ENCODE measurements at places on chromosomes 6 and 20.

- DNase-seq = no peak
These were observed 850.9 kb downstream of the TFAP2A start for GRCh38 chr6:9564021-9564420.

GRCh38 chr6:142902636-142903053 lies 42.3 kb downstream of the HIVEP2 start:
- DNase-seq = peak; percentile 54

DNA sequence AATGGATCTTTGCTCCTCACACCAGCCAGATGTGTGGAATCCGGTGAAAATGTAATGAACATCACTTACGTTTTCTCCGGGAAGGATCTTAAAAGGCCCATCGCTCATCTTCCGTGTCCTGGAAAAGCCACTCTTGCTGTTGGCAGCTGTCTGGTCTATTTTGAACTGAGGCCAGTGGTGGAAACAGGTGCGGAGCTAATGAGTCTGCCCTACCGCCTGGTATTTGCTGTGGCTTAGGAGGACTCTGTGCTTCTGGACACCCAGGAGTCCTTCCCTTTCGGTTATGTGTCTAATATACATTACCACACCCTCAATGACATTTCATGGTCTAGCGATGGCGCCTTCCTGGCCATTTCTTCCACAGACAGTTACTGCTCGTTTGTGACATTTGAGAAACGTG lies 264.2 kb upstream of the PREP start:
- DNase-seq = no peak

DNA sequence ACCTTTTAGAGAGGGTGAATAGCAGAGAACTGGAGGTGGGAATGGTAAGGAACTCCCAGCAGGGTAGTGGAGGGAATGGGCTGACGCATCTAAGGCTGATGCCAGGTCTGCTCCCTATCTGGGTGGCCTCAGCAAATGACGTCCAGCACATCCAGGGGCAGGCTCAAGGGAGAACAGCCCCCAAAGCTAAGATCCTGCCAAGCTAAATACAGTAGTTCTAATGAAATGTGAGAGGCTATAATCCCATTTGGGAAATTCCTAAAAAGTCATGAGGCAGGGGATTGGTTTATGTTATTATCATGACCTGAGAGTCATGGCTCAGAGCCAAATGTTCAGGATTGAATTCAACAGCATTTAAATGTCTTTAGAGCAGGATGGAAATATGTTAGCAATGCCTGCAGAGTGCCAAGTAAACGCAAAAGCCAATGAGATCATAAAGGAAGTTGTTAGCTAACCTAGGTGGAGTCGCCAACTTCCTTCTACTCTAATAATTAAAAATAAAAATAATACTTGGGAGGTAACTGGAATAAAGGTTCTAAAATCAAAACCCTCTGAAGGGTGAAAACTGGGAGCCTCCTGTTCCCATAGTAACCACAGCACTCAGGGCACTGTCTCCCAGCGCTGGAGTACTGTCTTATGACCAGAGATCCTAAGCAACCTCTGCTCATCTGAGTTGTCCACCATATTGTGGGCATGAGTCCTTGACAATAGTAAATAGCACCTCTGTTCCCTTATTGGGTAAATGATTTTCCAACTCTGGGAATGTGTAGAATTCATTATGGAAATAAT lies 34.8 kb downstream of the IYD start:
- no peak for DNase-seq

DNA sequence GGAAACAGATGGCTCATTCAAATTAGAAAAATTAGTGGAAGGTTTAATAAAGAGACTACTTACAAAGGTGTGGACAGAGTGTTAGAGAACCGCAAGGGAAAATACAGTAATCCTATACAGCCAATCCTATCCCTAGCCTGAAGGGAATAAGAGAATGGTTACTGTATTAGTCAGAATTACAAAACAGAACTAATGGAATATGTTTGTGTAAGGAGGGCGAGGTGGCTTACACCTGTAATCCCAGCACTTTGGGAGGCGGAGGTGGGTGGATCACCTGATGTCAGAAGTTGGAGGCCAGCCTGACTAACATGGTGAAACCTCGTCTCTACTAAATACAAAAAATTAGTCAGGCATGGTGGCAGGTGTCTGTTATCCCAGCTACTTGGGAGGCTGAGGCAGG lies 16.3 kb upstream of the TRPC4AP start:
- no peak for DNase-seq

DNA sequence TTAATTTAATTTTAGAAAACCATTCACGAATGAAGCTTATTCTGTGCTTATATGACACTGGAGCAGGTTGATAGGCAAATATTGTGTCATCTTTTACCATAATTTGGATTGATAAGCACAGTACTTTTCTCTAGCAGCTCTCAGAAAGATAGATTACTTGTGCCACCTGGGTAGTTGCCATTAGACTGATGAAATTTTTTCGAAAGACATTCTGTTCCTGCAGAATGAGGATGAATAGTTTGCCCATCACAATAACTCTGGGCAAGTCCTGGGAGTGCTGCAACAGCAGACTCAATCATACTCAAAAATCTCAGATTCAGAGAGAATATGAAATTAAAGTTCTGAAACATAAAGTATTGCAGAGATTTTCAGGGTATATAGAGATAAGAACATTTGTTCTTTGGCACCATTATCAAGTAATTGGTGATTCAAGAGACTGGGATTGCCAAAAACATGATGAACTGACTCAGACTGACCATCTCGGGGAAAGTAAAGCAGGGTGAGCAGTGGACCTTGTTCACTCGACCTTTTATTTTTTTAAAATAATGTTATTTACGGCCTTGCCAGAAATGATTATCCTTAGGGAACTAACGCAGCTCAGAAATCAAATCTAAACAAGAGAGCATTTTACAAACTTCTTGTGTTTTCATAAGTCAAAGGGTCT lies 65.8 kb upstream of the PTCHD4 start:
- DNase-seq = no peak

DNA sequence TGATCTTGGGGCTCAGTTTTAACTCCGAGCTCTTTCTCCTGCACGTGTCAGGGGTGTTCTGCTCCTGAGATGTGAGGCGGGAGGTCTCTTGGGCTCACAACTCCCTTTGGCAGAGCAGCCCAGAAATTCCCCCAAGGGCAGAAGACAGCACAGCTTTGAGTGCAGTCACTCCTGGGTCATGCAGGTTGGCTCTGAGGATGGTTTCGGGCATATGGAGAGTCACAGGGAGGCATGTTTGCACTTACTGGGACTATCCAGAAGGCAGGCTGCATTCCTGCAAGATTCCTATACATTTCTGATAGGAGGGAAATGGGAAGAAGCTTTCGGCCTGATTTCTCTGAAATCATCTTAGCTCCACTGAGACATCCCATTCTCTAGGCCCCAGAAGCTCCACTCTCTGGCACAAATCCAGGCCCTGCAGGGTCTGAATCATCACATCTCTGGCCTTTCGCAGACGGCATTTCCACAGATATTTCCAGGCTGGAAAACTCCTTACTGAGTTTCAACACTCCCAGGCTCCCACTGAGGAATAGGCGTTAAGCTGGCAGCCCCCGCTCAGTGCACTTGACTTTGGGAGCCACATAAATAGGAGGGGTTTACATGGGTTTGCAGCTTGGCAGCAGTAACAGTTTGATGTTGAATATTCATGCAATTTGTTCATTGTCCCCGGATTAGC lies 39.7 kb downstream of the AGPAT4 start:
- no peak for DNase-seq

- no peak for DNase-seq
These were observed 27.8 kb downstream of the FOXA2 start for GRCh38 chr20:22556565-22557056.

GRCh38 chr6:156544046-156544445 lies 233.1 kb upstream of the ARID1B start:
- no peak for DNase-seq

GRCh38 chr6:104688283-104688969 lies 171.3 kb downstream of the HACE1 start:
- DNase-seq = no peak

- DNase-seq = no peak
These were observed 314.5 kb upstream of the CDH4 start for GRCh38 chr20:60937585-60937984.

GRCh38 chr6:1609648-1610496 lies at the start of gene FOXC1:
TSS of gene FOXC1 (plus strand) at chr6:1609915. CDS start at chr6:1610446, 531 bp downstream.
- no peak for DNase-seq

GRCh38 chr6:70370496-70370895 lies 42.8 kb upstream of the FAM135A start:
- no peak for DNase-seq

DNA sequence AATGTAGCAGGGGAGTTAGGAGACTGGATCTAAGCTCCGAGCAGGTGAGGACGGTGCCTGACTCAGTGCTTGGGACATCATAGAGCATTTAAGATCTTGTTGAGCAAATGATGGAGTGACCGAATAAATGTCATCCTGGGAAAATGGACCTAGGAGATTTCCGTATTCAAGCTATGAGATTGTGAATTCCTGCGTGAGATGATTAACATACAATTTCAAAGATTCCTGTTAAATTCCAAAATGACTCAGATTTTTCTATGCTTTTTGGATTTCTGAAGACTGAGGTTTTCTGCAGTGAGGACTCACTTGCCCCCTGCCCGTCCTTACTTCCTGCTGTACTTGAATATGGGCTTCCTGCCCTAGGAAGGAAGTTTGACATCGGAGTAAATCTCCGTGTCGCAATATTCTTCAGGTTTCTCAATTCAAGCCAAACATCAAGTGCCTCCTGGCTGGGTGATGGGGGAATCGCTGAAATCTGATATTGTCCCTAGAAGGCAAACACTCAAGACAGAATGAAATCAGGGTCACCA lies 5.2 kb downstream of the SYTL3 start:
- DNase-seq = no peak
